ENCODE measurements at places on chromosomes 1 and 21.

- no peak overlapping the region for H3K4me3 ChIP-seq
- no peak overlapping the region for H3K27ac ChIP-seq
- H3K36me3 ChIP-seq = no peaks in the 10 kb centered on the region
- peaks cover 100% of the 10 kb centered on the region for H3K27me3 ChIP-seq
- H3K4me1 ChIP-seq = peaks cover 26% of the 10 kb centered on the region
Measured at GRCh38 chr1:165350840-165351239, 5.7 kb downstream of the LMX1A start.

- no peak for DNase-seq
- peaks cover 5% of the 10 kb centered on the region for H3K36me3 ChIP-seq
- no peaks in the 10 kb centered on the region for H3K27me3 ChIP-seq
- no peak overlapping the region for H3K27ac ChIP-seq
- H3K4me1 ChIP-seq = no peaks in the 10 kb centered on the region
- H3K4me3 ChIP-seq = no peak overlapping the region
Measured at GRCh38 chr1:162530307-162530987, 31.1 kb upstream of the UAP1 start.

DNA sequence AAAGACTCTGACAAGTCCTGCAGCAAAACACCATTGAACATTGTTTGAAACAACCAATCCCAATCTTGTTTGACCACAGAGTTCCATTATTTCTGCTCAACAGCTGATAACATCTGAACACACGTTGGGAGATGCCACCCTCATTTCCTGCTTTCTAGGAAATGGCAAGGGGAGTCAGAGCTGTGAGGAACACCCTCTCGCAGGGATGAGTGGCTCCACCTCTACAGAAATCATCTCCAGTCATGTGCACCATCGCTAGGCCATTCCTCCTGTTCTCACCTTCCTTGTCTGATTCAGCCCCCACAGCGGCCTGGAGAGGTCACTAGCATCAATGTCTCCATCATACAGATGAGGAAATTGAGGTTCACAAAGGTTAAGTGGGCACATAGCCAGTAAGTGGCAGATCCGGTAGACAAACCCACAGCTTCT, 22.4 kb upstream of the RUNX3 start:
- H3K4me1 ChIP-seq = peaks cover 7% of the 10 kb centered on the region
- DNase-seq = no peak
- H3K27me3 ChIP-seq = no peaks in the 10 kb centered on the region
- H3K4me3 ChIP-seq = no peak overlapping the region
- no peaks in the 10 kb centered on the region for H3K36me3 ChIP-seq

DNA sequence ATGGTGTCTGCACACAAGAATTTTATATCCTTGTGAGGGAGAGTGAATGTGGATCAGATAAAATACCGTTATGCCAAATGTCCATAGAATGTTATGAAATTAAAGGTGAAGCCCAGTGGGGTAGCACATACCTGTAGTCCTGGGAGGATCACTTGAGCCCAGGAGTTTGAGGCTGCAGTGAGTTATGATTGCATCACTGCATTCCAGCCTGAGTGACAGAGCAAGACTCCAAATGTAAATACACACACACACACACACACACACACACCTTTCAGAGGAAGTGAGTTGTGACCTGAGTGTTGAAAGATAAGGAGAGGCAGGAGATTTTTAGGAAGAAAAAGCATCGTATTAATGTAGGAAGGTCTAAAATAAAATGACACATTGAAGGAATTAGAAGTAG, 28.1 kb upstream of the ZYG11A start:
- H3K27me3 ChIP-seq = no peaks in the 10 kb centered on the region
- no peak overlapping the region for H3K27ac ChIP-seq
- DNase-seq = no peak
- H3K4me3 ChIP-seq = no peak overlapping the region
- peaks cover 9% of the 10 kb centered on the region for H3K36me3 ChIP-seq
- H3K4me1 ChIP-seq = no peaks in the 10 kb centered on the region

GRCh38 chr1:111814642-111815041, 58.9 kb downstream of the DDX20 start:
- DNase-seq = no peak
- no peak overlapping the region for H3K4me3 ChIP-seq
- H3K36me3 ChIP-seq = no peaks in the 10 kb centered on the region
- H3K27ac ChIP-seq = no peak overlapping the region
- no peaks in the 10 kb centered on the region for H3K4me1 ChIP-seq

DNA sequence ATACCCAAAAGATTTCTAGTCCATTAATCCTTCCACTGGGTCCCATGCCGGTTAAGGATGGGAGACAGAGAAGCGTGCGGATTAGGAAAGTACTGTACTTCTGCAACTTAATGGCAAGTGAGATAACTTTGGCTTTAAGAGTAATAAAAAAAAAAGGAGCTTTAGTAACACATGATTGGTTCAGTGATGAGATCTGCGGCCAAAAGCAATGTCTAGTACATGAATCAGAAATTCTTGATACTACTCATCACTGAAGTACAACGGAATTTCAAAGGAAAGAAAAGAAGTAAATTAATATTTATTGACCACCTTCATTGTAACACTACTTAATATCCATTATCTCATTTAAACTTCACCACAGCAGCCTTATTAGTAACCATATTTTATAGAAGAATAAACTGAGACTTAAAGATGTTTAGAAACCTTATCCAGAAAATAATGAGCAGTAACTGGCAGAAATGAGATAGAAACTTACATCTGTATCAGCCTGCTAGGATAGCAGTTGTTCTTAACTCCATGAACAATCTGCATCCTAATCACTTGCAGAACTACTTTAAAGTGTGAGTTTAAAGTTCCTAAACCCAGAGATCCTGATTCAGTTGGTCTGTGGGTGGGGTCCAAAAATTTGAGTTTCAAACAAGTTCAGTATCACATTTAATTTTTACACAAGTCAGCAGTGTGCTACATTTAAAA, 14.1 kb upstream of the NUF2 start:
- H3K27ac ChIP-seq = no peak overlapping the region
- H3K36me3 ChIP-seq = peaks cover 5% of the 10 kb centered on the region
- H3K4me3 ChIP-seq = no peak overlapping the region
- no peaks in the 10 kb centered on the region for H3K27me3 ChIP-seq

GRCh38 chr1:197302775-197303174, 34.7 kb downstream of the CRB1 start:
- H3K27ac ChIP-seq = no peak overlapping the region
- H3K36me3 ChIP-seq = no peaks in the 10 kb centered on the region
- no peak overlapping the region for H3K4me3 ChIP-seq

DNA sequence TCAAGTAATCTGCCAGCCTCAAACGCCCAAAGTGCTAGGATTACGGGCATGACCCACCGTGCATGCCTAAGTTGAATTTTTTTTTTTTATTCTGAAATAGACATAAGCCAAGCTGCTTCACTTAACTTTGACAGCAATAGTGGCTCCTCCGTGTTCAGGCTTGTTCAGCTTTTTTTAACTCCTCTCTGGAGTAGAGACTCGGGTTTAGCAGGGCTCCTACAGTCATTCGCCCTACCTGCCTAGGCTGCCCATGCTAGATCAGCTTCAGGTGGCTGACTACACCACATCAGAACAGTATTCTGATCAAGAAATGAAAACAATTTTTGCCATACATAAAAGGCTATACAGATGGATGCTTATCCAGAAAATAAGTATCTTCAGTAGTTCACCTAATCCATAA, 14.7 kb downstream of the ARID4B start:
- no peak for DNase-seq
- no peak overlapping the region for H3K4me3 ChIP-seq

DNA sequence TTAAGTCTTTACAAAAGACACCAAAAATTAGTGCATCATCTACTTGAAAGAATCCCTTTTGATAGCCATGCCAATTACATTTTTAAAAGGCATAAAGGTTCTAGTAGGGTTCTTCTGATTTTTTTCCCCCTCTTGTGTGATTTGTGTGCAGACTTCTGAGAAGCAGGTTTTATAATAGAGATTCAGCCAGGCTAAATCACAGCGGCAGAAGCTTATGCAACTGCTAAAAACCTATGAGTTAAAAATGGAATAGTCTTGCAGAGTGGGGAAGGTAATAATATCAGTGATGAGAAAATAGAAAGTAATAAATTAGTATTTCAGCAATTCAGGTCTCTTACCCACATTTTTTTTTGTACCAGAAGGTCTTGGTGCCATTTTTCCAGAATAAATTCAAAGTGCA, 17.7 kb downstream of the STUM start:
- H3K4me1 ChIP-seq = peaks cover 7% of the 10 kb centered on the region
- H3K27me3 ChIP-seq = peaks cover 7% of the 10 kb centered on the region
- no peak overlapping the region for H3K4me3 ChIP-seq
- no peak for DNase-seq

- peak overlapping the region; percentile 71 for H3K27ac ChIP-seq
- H3K27me3 ChIP-seq = no peaks in the 10 kb centered on the region
- H3K4me1 ChIP-seq = no peaks in the 10 kb centered on the region
- peaks cover 11% of the 10 kb centered on the region for H3K36me3 ChIP-seq
- no peak for DNase-seq
- H3K4me3 ChIP-seq = no peak overlapping the region
Measured at GRCh38 chr1:40266786-40267535, 8.9 kb downstream of the ZMPSTE24 start.

DNA sequence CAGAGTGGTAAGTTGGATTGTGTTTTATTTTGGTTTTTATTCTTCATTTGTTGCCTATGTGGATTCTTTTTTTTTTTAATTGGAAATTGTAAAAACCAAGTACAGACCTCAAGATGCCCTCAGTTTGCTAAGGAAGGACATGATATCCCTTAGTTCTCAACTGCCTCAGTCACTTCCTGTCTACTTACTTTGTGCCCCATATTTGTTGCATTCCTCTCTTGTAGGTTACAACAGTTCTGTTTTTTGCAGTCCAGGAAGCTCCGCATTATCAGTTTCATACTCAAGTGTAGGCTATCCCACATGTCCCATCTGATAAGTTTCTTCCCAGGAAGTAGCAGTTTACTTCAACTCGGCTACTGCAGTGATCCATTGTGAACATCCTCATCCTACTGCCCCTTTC, 82.0 kb downstream of the RPAP2 start:
- DNase-seq = no peak
- H3K27me3 ChIP-seq = no peaks in the 10 kb centered on the region
- H3K36me3 ChIP-seq = peaks cover 26% of the 10 kb centered on the region

DNA sequence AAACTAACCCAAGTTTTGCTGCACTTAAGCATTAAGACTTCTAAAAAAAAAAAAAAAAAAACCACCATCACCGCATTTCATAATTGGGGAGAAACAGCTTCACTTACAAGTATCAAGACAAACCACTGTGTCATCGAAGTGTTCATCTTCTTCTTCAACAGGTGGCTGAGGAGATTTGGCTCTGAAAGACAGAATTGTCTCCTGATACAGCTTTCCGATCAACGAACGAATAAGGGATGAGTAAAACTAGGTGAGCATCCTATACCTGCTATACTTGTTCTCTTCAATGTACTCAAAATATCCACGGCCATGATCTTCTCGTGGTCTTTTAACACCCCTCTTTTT, 2.0 kb downstream of the HNRNPU start:
- H3K27me3 ChIP-seq = peaks cover 7% of the 10 kb centered on the region
- peaks cover 23% of the 10 kb centered on the region for H3K36me3 ChIP-seq
- peak overlapping the region; percentile 97 for H3K27ac ChIP-seq
- peaks cover 67% of the 10 kb centered on the region for H3K4me1 ChIP-seq
- H3K4me3 ChIP-seq = peak overlapping the region; percentile 91
- no peak for DNase-seq

DNA sequence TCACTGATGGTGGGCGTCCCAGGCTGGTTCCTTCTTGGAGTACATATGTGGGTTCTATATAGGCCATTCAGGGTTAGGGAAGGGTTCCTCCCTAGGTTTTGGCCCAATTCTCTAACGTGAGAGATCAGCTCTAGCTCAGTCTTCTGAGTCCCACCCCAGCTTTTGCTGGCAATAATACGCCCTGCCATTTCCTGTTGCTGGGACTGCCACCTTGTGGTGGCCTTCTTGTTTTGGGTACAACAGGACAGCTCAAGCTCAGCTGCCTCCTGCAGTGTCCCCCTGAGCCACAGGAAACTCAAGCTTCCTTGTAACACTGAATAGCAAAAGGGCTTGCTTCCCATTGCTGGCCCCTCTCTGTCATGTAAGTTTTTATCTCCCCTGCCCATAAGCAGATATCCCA, 77.8 kb downstream of the BACH1 start:
- peaks cover 14% of the 10 kb centered on the region for H3K36me3 ChIP-seq
- peak overlapping the region; percentile 27 for H3K27ac ChIP-seq
- H3K27me3 ChIP-seq = no peaks in the 10 kb centered on the region
- no peak overlapping the region for H3K4me3 ChIP-seq

DNA sequence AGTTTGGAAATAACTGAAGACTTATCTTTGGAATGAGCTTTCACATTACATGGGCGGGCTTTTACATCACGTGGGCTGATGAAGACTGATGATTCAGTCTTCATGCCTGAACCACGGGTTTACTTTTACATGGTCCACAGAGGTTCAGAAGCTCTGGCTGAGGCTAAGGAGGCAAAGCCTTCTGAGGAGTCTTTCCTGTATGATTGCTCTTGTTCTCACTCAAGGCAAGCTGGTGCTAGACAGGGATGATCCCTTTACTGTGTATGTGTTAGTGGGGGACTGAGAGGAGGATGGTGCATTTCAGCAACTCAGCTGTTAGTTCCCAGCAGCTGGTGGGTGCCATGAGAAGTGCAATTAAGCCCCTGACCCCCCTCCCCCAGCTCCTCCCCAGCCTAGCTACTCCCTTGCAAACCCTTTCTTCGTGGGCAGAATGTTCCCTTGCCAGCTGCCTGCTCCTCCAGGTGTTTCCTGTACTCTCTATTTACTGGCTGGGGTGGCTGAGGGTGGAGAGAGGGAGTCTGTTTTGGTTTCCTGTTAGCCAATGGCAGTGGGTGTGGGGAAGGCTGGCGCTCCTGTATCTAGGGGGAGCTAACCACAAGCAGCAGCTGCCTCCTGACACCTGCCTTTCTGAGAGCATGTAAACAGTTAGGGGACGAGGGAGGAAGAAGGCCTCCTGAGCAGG, 15.4 kb downstream of the BTG2 start:
- no peak for DNase-seq
- no peak overlapping the region for H3K4me3 ChIP-seq
- no peaks in the 10 kb centered on the region for H3K27me3 ChIP-seq
- H3K27ac ChIP-seq = peak overlapping the region; percentile 46

DNA sequence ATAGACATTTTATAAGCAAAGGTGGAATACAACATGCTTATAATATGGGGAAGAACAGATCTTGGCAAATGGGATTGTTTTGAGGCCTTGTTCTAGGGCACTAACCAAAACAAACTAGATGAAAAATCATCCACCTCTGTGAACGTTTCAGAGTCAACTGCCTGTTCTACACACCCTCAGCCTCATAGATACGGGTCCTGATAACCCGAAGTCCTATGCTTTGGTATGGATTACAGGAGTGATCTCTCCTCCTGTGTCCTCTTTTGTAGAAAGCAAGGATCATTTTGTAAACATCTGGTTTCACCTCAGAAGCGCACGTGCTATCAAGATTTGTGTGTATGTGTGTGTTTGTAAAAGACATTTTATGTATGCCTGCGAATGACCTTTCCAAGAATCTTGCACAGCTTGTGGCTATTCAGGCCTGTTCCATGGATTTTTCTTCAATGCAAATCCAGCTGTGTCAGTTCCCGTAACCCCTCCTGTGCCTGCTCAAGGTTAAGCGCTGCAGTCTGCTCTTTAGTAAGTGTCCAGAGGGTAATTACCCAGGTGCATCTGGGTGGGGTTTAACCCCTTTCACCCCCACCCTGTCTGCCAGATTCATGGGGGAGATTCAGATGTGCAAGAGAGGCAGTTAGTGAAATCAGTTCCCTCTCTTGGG, 132.4 kb downstream of the ROR1 start:
- H3K4me1 ChIP-seq = peaks cover 27% of the 10 kb centered on the region
- H3K4me3 ChIP-seq = no peak overlapping the region
- no peak for DNase-seq
- H3K36me3 ChIP-seq = no peaks in the 10 kb centered on the region
- H3K27me3 ChIP-seq = no peaks in the 10 kb centered on the region

All from neural crest cell (in vitro differentiated cells).